ENCODE measurements at places on chromosomes 6 and 20.

DNA sequence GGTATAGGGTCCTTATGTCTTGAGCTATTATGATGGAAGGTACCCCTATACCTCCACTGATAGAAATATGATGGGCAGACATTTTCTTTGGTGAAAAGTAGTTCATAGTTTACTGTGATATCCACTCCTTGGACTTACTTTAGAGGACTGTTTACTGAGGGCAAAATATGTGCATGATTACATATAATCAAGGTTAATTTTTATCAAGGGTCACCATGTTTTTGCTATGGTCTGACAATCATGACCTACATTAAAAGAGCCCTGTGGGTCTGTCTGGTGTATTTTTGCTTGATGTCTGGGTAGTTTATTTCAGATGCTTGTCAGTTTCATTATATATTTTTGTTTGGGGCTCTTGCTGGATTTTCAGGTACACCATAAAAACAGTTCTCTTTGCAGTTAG, 40.1 kb downstream of the CDKAL1 start:
- DNase-seq, result no peak

DNA sequence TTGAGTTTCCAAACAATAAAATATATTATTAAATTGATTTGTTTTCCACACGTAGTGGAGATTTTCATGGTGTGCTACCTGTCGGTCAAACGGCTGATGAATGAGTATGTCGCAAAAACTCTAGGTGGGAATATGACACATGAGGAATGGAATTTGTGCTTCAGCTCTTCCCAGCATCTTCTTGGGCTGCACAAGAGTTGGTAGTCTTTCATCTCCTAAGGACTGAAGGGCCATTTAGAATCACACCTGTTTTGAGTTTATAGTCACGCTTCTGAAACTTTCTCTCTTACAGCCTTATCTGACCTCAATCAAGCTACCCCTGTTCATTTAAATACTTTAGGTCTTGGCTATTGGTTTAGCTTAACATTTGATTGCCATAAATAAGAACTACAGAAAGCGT, 157.7 kb upstream of the AKAP12 start:
- no peak for DNase-seq

DNA sequence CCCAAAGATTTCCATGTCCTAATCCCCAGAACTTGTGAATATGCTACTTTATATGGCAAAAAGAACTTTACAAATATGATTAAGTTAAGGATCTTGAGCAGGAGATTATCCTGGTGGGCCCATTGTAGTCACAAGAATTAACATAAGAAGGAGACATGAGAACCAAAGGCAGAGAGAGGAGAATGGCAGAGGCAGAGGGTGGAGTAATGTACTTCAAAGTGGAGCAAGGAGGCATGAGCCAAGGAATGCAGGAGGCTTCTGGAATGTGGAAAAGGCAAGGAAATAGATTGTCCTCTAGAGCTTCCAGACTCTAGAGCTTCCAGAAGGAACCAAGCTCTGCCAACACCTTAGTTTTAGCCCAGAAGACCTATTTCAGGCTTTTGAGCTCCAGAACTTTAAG, 147.4 kb downstream of the MOXD1 start:
- DNase-seq, result no peak

GRCh38 chr6:10589983-10590382, 68.8 kb downstream of the GCNT2 start:
- DNase-seq, result no peak

- DNase-seq, result no peak
Measured at GRCh38 chr20:46001498-46001897, 7.2 kb upstream of the MMP9 start.

- no peak for DNase-seq
Measured at GRCh38 chr6:73367761-73368355, 1.8 kb downstream of the OOEP start.

DNA sequence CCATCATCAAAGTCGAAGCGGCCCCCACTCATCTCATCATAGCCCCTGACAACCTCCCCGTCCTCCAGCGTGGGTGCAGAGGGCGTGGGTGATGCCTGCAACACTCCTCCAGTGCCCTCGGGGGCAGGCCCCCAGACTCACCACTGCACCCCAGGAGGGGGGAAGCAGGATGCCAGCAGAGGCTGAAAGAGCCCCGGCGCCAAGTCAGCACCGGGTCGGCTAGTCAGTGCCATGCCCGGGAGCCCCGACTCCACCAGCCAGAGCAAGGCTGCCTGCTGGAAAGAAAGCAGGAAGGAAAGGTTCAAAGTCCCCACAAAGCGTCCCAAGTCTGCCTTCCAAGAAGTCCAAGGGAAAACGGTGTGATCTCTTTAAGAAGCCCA, 324 bp downstream of the JPH2 start:
- no peak for DNase-seq

DNA sequence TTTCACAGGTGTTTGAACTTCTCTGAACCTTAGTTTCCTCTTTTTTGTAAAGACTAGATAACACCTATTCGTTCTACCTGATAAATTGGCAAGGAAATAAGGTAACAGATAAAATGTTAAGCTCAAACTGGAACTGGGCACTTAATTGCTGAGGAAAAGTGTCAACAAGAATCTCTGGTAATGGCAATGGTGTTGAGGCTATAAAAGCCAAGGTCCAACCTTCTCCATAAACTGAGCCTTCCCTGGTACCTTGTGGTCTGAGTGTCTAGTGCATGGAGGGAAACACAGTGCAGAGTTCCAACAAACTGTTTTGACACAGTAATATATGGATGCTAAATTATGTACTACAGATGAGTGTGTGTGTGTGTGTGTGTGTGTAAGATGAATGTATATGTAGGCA, 33.4 kb upstream of the GSTA4 start:
- DNase-seq, result no peak

DNA sequence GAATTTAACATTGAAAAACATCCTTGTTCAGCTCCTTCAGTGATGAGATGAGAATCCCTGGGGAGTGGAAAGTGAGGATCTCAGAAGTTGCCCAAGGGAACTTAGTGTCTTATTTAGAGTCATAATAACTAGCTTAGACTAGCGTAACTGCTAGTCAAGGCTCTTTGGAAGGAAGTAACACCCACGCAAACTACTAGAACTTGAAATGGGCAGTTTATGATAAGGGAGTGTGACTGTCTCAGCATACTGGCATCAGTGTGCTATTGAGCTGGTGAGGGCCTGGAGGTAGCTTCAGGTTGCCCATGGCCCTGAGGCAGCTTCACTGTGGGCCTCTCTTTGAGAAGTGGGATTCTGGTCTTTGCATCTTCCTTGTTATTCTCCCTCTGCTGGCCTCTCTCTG, 40.1 kb downstream of the SLX4IP start:
- no peak for DNase-seq

DNA sequence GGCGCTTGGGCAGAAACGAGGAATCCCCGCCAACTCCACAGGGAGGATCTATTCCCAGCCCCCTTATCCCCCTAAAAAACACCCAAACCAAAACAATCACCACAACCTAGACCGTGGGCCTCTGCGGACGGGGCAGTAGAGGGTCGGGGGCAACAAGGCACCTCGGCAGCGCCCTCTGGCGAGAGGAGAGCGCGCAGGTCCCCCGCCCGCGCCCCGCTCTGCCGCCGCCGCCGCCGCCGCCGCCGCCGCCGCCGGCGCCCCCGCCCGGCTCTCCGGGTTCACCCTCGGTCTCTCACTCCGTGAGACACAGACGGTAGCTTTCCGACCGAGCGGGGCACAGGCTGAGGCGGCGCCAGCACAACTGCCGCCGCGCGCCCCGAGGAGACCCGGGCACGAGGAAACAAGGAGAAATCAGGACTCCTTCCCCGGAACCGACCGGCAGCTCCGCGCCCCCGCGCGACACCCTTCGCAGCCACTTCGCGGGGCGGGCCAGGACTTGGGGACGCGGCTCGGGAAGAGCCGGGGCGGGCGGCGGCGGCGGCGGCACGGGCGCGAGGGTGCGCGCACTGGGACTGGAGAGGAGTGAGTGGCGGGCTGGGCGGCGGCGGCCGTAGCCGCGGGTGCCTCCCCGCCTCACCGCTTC, at the start of gene SLC35F1:
Gene SLC35F1 (plus strand): TSS at position 307 of the 643 bp plus-strand sequence.
- no peak for DNase-seq

GRCh38 chr20:47146686-47147085, 209.8 kb downstream of the ZMYND8 start:
- DNase-seq, result no peak

DNA sequence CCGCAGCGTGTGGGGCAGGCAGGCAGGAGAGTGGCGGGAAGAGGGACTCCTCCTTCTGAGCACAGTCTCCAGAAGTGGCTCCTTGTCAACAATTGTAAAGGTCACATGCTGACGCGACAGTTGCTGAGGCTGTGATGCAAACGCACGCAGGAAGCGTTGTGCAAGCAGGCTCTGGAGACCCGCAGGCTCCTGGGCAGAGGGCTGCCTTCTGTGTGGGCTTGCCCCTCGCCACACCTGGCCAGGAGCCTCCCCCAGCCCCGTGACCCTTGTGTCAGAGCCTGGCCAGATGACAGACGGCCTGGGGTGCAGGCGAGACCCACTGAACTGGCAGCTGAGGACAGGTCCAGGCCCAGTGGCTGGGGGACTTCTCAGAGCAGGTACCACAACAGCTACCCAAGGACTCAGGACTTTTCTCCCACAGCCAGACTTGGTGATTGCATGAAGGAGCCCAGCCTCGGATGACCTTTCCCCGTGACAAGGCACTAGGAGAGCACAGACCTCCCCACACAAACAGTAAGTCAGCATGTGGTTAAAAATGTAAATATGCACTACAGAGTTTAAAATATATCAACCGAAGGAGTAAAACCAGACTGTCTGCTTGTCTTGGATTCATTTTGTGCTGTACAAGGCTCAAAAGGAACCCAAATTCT, 222.1 kb upstream of the RREB1 start:
- DNase-seq, result no peak

- DNase-seq, result no peak
Measured at GRCh38 chr20:275791-276190, 14.8 kb downstream of the C20orf96 start.

GRCh38 chr6:147856687-147857086, 348.2 kb downstream of the SAMD5 start:
- DNase-seq, result no peak

- no peak for DNase-seq
Measured at GRCh38 chr6:54244430-54244829, 63.8 kb upstream of the TINAG start.

DNA sequence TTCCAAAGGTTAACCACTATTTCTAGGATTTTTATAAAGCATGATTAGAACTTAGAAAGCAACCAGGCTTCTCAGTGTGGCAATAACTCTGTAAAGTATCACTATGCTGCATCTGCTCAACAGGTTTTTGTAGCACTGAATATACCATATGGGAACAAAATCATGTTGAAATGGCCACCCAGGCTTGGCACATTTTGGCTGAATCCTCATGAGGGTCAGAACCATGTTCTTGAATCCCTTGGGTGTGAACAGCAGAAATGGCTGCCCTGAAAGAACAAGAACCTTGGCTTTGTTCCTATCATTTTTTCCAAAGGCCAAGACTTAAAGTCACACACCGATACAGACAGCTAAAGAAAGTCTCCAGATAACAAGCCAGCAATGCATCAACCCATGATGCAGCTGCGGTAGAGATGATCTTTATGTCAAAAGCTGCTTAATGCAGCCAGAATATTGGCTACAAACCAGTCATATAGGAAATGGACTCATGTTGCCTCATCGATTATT, 283.0 kb upstream of the NOX3 start:
- no peak for DNase-seq

DNA sequence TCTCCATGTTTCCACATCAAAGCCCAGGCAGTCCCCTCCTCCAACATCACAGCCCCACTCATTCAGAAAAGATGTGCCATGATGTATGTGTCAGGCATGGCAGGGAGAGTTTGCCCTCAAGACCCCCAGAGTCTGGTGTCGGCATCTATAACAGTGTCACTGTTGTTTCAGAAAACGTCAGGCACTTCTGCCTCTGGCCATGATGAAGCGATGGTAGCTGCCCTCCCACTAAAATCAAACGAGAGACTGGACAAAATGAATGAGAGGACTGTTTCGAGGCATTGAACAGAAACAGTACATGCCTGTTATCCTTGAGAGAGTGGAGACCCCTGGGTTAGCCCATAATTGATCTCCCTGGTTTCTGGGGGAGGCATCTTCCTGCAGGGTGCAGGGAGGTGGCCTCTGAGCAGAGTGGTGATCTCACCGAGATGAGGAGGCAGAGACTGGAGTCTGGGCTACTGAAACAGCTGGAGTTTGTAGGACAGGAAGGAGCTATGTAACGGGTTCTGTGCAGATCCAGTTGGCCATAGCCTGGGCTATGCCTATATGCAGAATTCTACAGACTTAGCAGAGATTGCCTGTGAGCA, 144.5 kb downstream of the SYCP2 start:
- no peak for DNase-seq

GRCh38 chr6:138038142-138038870, 68.9 kb downstream of the PERP start:
- no peak for DNase-seq

- DNase-seq, result no peak
Measured at GRCh38 chr20:7094438-7094997, 327.0 kb downstream of the BMP2 start.

GRCh38 chr6:98836025-98836961, 1.9 kb downstream of the POU3F2 start:
- DNase-seq, result no peak

DNA sequence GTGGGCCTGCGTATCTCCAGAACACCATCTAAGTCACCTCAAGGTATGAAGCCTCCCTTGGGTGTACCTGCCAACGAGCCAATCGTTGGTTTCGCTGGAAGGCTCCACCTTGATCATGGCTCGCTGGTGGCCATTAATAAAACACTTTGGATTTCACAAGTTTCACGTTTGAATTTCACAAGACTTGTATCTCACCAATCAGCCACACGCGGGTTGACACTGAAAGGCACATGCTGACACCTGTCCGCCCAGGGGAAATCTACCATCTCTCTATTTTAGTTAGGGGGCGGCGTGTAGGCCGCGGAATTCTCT, 586 bp upstream of the HMGA1 start:
- DNase-seq, result peak; percentile 61

DNA sequence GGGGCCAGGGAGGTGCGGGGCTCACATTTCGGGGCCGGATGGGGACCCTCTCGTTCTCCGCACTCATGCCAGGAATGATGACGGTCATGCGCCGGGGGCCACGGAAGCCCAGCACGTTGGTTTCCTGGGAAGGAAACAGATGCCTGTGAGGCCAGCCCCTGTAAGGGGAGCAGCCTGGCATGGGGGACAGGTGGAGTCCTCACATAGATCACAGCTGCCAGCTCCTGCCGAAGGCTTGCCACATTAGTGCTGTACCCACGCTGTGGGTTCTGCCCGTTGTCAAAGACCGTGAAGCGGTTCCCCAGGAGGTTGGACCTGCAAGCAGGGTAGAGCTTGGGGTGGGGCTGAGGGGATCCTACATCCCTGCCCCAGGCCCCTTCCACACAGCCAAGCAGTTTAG, 6.7 kb upstream of the TEAD3 start:
- no peak for DNase-seq

GRCh38 chr20:675453-676314, at the start of gene SCRT2:
TSS of gene SCRT2 (minus strand) at chr20:675802. CDS start at chr20:675601, 201 bp downstream.
- DNase-seq, result peak; percentile 42

GRCh38 chr6:119267126-119267905, 82.2 kb downstream of the MAN1A1 start:
- DNase-seq, result peak; percentile 7

DNA sequence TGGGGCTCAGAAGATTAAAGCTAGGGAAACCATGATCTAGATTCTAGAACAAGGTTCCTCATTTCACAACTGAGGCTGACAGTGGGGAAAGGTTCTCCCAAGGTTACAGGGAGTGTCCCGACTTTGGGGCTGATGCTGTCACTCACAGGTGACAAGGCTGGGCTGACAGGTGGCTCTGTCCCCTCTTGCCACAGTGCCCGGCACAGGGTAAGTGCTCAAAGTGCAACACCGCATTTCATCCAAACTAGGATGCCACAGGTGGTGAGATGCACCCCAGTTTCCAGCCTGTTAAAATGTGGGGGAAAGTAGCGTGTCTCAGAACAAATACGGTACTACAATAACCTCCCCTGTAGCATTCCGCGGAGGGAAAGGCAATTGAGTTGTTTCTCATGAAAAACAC, 7.8 kb downstream of the ZBP1 start:
- DNase-seq, result no peak

All from CD4-positive, alpha-beta T cell treated with Interleukin-6 at 100 ng/mL for 8 hours (primary cell).